Stimulated activated CD8-positive, alpha-beta memory T cell treated with anti-CD3 and anti-CD28 coated beads, Interleukin-4, amount 100 ng/mL, for 4 hours (primary cell): ENCODE measurements at places on chromosomes 16 and 17.

DNA sequence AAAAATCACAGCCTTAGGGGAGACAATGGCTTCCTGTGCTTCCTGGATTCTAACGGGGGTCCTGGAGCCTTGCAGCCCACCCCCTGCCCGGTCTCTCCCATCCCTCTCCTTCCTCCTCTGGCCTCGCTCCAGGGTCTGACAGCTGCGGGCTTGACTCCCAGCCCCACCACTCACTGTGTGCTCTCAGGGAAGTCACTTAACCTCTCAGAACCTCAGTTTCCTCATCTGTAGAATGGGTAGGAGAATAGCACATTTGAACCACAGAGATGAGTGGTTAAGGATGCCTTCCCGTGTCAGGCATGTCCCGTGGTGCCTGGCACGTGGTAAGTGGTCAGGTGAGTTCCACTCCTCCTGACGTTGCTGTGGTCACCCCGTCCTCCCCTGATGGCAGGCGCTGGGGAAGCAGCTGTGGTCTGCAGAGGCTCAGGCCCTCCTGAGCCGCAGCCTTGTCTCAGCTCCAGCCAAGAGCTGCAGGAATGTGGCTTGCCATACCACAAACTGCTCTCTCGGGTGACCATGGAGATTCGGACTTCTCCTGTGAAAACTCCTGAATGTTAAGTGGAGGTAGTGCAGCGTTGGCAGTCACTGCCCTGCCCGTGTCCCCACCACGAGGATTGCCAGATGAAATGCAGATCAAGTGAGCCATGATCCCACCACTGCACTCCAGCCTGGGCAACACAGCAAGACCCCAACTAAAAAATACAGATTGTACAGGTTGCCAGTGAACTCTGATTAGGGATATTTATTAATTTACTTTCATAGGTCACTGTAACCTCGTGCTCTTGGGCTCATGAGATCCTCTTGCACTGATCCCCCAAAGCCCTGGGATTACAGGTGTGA lies 85.7 kb downstream of the NT5M start:
- no peak for DNase-seq

- no peak for DNase-seq
Measured at GRCh38 chr17:77363821-77364361, 223.1 kb downstream of the SEC14L1 start.

GRCh38 chr16:12235110-12235509 lies 258.6 kb downstream of the SNX29 start:
- no peak for DNase-seq

DNA sequence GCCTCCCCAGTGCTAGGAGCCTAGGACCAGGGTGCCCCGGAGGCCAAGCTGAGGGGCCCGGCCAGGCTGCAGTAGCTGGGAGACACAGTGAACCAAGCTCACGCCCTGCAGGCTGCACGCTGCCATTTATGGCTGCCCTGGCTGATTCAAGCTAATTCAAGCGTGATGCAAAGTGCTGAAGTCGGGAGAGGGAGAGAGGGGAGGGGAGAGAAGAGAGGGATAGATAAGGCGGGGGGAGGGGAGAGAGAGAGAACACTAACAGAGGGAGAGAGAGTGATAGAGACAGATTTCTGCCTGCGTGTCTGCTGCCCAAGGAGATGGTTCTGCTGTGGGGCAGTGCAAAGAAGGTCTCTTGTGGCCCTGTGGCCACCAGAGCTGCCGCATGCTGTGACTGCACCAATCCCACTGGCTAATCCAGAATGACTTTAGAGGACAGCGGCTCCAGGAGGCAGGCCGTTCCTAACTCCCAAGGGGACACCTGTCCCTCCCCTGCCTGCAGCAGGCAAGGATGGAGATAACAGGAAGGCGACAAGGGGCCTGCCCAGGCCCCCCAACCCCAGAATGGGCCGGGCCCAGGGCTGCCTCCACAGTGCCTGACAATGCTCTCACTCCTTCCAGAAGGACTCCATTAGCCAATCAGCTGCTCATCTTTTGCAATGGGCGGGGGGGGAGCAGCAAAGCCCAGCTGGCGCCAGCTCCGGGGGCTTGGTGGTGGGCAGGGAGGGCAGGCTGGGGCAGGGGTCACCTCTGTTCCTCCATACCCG lies 12.9 kb downstream of the MXRA7 start:
- DNase-seq, result no peak

DNA sequence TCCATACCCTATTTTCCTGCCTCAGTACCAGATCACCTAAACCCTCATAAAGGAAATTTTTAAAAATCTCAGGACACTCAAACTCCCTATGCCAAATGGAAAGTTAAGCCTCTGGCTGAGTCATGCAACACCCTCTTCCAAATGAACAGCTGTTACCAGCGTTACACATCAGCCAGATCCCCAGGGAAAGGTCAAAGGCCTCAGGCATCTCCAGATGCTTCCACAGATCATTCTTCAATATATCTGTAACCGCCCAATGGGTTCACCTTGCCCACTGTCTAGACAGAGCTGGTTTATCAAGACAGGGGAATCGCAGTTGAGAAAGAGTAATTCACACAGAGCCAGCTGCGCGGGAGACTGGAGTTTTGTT lies 29.1 kb upstream of the SHCBP1 start:
- DNase-seq, result no peak

DNA sequence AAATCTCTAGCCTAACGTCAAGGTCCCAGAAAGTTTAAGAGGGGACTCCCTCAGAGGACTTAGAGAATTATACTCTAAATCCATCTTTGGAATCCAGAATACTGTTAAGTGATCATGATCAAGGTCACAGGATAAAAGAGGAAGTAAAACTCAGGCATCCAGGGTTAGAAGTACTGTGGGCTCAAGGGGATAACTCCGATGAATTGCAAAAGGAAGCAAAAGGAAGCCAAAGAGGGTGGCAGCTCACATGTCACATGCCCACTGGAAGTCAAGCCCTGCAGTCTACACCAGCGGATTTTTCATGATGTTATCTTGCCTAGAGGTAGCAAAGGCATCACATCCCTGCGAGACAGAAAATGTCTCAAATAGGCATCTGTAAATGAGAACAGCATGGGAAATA lies 3.8 kb downstream of the ZNF821 start:
- DNase-seq, result no peak

DNA sequence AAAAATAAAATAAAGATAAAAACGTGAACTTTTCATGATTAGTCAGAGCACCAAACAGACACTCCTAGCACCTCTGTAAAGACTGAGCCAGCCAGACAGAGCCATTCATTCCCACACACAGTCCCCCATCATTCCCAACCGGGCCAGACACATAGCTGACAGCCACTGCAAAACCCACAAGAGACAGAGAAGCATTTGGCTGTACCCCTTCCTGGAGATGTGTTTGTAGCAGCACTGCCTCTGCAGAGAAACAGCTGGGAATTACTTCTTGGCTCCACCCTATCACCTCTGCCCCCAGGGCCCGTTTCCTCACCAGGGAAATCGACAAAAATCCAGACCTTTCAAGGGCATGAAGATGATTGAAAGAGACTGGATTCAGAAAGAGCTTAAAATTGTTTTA lies 46.4 kb downstream of the MYH11 start:
- no peak for DNase-seq

- DNase-seq, result no peak
Measured at GRCh38 chr17:28372203-28372944, 880 bp downstream of the SARM1 start.

DNA sequence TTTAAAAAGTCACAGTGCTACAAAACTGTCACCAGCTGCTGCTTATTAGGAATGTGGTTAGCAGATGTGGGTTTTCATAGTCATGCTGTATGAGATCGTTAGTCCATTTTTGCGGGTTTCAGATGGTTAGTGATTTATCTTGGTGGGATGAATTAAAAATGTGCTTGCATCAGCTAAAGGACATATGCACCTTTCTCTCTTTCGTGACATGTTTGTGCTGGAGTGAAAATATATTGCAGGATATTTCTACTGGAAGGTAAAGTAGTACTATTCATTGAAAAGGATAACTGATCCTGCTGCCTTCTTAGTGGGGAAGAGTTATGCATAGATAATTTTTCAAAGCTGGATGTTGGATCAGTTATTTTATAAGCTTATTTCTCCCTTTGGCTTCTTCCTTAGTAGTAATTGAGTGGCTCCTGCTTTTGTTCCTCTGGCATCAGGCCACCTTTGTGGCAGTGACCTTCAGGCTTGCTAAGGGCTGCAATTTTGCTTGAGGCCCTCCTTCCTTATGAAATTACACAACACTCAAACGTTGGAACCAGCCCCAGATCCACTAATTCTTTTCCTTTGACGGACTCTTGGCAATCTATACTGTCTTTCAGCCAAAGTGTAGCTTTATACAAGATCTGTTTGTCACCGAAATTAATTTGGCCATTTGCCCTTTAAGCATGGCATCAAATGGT lies 7.5 kb upstream of the SNTB2 start:
- no peak for DNase-seq

- DNase-seq, result no peak
Measured at GRCh38 chr16:68686905-68687304, 41.8 kb downstream of the CDH3 start.

GRCh38 chr17:2837147-2837561 lies 40.9 kb downstream of the RAP1GAP2 start:
- peak; percentile 13 for DNase-seq

DNA sequence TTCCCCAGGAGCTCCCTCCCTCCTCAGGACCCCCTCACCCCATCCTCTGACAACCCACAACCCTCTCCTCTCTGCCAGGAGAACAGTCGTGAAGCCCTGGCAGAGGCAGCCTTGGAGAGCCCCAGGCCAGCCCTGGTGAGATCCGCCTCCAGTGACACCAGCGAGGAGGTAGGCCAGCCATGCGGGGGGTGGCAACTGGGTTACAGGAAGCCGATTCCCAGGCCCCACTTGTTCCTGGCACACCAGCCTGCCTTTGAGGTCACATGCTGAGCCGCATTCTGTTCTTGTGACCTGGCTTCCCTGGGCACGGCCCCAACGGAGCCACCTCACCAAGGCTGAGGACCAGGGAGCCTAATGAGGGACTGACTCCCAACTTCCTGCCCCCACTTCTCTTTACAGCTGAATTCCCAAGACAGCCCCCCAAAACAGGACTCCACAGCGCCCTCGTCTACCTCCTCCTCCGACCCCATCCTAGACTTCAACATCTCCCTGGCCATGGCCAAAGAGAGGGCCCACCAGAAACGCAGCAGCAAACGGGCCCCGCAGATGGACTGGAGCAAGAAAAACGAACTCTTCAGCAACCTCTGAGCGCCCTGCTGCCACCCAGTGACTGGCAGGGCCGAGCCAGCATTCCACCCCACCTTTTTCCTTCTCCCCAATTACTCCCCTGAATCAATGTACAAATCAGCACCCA lies 7.9 kb downstream of the NAT9 start:
- DNase-seq, result no peak
